T-cell (primary cell): ENCODE measurements at places on chromosomes 7 and 10. TPM values are rescaled to one million over a fixed set of nuclear protein-coding genes. Genes with fewer than 3 reads are reported as not detected.

EVX1 gene
- total RNA-seq, result 0.16 TPM

SLC18A2 gene
- total RNA-seq, result 0.18 TPM

CDC14C gene
- total RNA-seq, result not detected

PHYHIPL gene
- not detected for total RNA-seq

THSD7A gene
- total RNA-seq, result 0.33 TPM

RAPGEF5 gene
- 0.61 TPM for total RNA-seq

AFAP1L2 gene
- total RNA-seq, result 3.8 TPM

TBX20 gene
- total RNA-seq, result 0.70 TPM

BMPER gene
- total RNA-seq, result not detected

ADRA2A gene
- 0.13 TPM for total RNA-seq

ENTPD1 gene
- total RNA-seq, result 1.9 TPM

FKBP6 gene
- not detected for total RNA-seq

TMUB1 gene
- total RNA-seq, result 56.5 TPM

RADIL gene
- not detected for total RNA-seq

SPDYE5 gene
- 0.23 TPM for total RNA-seq

GPR158 gene
- not detected for total RNA-seq

FXYD4 gene
- not detected for total RNA-seq

CEP41 gene
- 8.9 TPM for total RNA-seq

OR2AE1 gene
- total RNA-seq, result 0.79 TPM

OR2A1 gene
- not detected for total RNA-seq

PRLHR gene
- not detected for total RNA-seq

C7orf57 gene
- 2.0 TPM for total RNA-seq

ACTL6B gene
- total RNA-seq, result not detected

TSPAN33 gene
- total RNA-seq, result 5.7 TPM

KLF14 gene
- total RNA-seq, result not detected

RARRES2 gene
- 2.7 TPM for total RNA-seq

INMT gene
- 0.79 TPM for total RNA-seq

SLC13A1 gene
- total RNA-seq, result not detected

LRRC27 gene
- 3.1 TPM for total RNA-seq

BLOC1S2 gene
- 30.2 TPM for total RNA-seq

UTF1 gene
- total RNA-seq, result not detected

SYT15B gene
- total RNA-seq, result 0.09 TPM

MYH16 gene
- total RNA-seq, result not detected

EPHB6 gene
- total RNA-seq, result 37.2 TPM

TMEM168 gene
- total RNA-seq, result 20.3 TPM

GIMAP2 gene
- total RNA-seq, result 83.2 TPM

ZNF316 gene
- 51.4 TPM for total RNA-seq

KCP gene
- total RNA-seq, result 0.53 TPM

CLCN1 gene
- total RNA-seq, result not detected

SLC26A5 gene
- not detected for total RNA-seq
